ENCODE measurements at places on chromosomes 1 and 21. TPM values are rescaled to one million over a fixed set of nuclear protein-coding genes. Genes with fewer than 3 reads are reported as not detected.

DNA sequence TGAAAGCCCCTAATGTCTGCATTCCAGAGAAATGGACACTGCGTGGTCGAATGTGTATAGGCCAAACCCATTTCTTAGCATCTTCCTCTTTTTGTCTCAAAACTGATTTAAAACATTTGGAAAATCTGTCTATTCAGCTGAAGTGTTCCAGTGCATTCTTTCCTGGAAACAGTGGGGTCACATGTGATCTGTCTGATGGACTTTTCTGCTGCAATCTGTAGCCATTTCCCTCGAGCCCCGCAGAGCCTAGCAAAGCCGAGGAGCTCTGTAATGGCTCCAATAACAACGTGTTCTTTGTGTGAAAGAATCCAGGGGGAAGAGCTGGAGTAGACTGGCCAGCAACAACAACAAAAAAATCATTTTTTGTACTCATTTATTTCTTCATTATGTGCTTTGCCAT lies 329.3 kb downstream of the BARHL2 start:
- no peaks in the 10 kb centered on the region for H3K27me3 ChIP-seq
- H3K4me1 ChIP-seq = no peaks in the 10 kb centered on the region

GRCh38 chr1:63877021-63877767 lies 103.4 kb downstream of the ROR1 start:
- H3K27ac ChIP-seq = no peak overlapping the region
- peaks cover 48% of the 10 kb centered on the region for H3K4me1 ChIP-seq
- H3K4me3 ChIP-seq = no peak overlapping the region
- no peak for DNase-seq

DNA sequence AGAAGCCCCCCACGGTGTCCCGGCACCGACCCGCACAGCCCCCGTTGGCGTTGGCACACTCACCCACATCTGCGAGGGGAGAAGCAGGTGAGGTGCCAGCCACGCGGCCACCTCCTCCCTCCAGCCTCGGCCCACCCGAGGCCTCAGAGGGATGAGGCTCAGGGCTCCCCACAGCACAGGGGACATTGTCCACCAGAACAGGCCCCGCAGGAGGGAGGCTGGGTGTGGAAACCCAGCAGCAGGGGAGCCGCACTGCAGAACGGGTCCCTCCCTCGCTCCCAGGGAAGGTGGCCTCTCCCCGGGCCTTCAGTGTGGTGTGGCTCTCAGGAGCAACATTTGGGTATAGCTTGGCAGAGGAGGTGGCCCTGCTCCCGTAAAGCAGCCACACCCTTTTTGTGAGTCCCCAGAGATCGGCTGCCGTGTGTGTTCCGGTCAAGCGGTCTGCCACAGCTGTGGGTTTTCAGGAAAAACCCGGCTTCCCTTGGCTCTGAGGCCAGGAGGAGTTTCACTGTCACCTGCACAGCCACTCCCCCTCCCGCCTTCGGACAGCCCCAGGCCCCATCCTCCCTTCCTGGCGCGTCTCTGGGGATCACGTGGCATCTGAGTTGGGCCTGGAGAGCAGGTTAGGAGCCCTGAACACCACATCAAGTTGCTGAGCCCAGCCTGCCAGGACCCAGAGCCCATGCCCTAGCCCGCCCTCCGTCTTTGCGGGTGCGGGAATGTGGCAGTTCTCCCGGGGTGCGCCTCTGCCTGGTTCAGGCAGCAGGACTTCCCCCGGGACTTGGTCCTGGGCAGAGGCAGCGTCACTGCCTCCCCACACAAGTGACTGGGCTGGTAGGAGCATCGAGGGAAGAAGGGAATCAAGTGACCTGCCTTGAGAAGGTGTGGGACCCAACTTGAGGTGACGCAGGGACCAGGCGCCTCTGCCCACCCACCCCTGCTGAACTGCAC lies 64.0 kb downstream of the MEGF6 start:
- no peak overlapping the region for H3K4me3 ChIP-seq
- no peak overlapping the region for H3K27ac ChIP-seq
- peaks cover 43% of the 10 kb centered on the region for H3K4me1 ChIP-seq
- DNase-seq = no peak
- no peaks in the 10 kb centered on the region for H3K36me3 ChIP-seq
- peaks cover 6% of the 10 kb centered on the region for H3K27me3 ChIP-seq

DNA sequence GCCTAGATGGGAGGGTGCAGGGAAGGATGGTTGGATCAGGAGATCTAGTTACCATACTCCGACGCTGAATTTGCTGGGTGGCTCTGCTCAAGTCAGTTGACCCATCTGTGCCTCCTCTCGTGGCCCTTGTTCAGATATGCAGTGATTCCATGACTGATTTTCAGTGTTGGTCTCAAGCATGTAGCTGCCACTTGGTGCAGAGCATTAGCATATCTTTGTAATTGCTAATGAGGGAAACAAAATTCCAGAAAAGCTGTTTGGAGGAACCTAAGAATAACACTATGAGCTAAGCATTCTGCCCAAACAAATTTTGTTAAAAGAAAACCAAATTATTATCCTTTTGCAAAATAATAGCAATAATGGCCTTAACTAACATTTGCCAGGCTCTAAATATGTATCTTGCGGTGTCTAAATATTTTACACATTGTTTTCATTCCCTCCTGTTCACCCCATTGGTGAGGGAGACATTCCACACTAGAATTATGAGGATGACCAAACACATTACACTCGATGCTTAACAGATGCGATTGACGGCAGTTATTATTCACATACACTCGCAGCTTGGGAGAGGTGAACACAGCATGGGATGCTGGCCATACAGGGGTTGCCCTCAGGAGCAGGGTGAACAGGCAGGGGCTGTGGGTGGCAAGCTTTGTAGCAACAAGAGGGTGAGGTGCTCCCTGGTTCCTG lies 69.1 kb downstream of the KCNJ15 start:
- no peaks in the 10 kb centered on the region for H3K36me3 ChIP-seq
- H3K4me3 ChIP-seq = no peak overlapping the region

DNA sequence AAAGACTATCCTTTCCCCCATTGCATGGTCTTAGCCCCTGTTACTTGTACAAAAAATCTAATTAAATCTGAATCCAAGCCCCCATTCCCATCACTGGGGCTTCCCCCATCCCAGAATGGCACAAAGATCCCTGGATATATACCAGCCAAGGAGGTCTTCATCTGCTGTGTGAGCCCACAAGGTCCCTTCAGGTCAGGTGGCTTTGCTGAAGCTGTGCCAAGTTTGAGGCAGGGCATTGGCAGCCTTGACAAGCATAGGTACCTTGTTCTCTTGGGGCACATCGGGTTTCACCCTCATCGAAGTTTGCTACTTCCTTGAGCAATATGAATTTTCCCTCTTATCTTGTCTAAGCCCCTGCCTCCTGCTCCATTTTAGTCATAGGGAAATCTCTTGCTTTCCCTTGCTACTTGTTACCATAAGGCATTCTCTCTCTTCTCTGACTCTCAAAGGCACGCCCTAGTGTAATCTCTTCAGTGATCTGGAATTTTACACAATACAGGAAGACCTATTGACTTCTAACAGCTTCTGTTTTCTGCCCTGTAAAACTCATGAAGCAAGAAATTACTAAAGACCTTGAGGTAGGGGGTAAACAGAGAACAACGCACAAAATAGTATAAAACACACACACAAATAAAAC lies 71.4 kb upstream of the COG2 start:
- H3K27ac ChIP-seq = no peak overlapping the region
- no peaks in the 10 kb centered on the region for H3K36me3 ChIP-seq
- H3K27me3 ChIP-seq = peaks cover 3% of the 10 kb centered on the region

GRCh38 chr1:47562799-47563198 lies 125.0 kb downstream of the FOXD2 start:
- H3K4me1 ChIP-seq = no peaks in the 10 kb centered on the region
- no peaks in the 10 kb centered on the region for H3K36me3 ChIP-seq
- H3K4me3 ChIP-seq = no peak overlapping the region

DNA sequence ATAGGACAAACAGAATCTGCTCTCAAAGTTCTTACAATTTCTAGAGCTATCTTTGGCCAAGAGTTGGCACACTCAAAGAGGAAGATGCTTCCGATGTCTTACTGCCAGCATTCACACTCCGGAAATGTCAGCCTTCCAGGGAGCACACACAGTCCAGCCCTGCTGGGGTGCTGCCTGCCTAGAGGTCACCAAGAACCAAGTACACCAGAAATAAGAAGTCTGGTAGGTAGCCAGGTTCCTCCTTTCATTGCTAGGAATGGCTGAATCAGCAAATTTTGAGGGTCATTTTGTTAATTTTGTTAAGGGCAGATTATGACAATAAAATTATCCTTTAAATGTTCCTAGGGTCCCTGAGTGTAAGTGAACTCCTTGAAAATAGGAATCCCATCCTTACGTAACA lies 77.5 kb downstream of the PLPP3 start:
- no peak for DNase-seq
- H3K4me1 ChIP-seq = peaks cover 60% of the 10 kb centered on the region
- H3K4me3 ChIP-seq = no peak overlapping the region
- H3K27me3 ChIP-seq = no peaks in the 10 kb centered on the region
- no peaks in the 10 kb centered on the region for H3K36me3 ChIP-seq

DNA sequence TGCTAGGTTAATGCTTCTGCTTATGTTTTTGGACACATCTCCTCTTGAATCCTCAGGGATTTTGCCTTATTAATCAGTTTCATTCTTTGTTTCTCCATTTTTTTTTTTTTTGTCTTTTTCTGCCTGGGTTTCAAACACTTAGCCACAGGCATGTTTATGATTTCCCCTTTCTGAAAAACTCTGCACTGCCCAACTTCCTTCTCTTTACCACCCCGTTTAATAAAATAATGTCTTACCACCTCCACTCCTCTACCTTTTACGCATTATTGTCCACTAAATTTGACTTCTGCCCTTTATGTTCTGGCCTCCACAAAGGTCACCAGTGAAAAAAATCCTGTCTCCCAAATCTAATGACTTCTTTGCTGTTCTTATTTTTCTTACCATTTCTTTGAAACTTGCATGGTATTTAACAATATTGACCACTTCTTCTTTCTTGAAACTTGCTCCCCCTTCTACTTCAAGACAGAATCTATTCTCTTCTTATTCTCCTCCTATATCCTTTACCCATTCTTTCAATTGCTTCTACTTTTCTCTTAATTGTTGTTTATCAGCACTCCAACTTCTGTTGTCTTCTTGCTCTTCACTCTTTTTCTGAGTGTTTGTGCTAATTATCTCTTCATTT lies 150.3 kb downstream of the TNFSF18 start:
- H3K4me3 ChIP-seq = no peak overlapping the region
- H3K36me3 ChIP-seq = no peaks in the 10 kb centered on the region

DNA sequence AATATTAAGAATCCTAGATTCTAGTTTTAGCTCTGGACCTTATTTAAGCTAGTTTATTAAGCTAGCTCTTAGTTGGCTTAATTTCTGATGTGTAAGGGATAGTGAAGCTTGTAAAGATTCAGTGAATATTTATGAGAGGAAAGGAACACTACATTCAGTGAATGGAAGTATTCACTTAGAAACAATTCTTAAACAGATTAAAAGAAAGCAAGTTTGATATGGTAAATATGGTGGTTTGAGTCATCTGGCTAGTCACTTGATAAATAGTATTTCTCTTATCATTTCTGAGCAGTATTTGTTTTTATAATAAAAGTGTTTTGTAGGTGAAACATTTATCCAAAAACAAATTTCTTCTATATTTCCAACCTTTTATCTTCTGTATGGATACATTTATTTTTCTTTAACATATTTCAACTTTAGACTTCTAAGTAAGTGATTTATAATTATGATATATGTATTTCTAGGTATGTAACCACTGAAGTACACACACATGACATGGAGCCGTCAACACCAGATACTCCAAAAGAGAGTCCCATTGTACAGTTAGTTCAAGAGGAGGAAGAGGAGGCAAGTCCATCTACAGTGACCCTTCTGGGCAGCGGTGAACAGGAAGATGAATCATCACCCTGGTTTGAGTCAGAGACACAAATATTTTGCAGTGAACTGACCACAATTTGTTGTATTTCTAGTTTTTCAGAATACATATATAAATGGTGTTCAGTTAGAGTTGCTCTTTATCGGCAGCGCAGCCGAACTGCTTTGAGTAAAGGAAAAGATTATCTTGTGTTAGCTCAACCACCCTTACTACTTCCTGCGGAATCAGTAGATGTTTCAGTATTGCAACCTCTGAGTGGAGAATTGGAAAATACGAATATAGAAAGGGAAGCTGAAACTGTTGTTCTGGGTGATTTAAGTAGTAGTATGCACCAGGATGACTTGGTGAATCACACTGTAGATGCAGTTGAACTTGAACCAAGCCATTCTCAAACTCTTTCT lies 55.6 kb downstream of the SUCO start:
- no peaks in the 10 kb centered on the region for H3K4me1 ChIP-seq
- no peak for DNase-seq
- H3K27me3 ChIP-seq = no peaks in the 10 kb centered on the region
- no peak overlapping the region for H3K27ac ChIP-seq
- no peak overlapping the region for H3K4me3 ChIP-seq
- no peaks in the 10 kb centered on the region for H3K36me3 ChIP-seq

DNA sequence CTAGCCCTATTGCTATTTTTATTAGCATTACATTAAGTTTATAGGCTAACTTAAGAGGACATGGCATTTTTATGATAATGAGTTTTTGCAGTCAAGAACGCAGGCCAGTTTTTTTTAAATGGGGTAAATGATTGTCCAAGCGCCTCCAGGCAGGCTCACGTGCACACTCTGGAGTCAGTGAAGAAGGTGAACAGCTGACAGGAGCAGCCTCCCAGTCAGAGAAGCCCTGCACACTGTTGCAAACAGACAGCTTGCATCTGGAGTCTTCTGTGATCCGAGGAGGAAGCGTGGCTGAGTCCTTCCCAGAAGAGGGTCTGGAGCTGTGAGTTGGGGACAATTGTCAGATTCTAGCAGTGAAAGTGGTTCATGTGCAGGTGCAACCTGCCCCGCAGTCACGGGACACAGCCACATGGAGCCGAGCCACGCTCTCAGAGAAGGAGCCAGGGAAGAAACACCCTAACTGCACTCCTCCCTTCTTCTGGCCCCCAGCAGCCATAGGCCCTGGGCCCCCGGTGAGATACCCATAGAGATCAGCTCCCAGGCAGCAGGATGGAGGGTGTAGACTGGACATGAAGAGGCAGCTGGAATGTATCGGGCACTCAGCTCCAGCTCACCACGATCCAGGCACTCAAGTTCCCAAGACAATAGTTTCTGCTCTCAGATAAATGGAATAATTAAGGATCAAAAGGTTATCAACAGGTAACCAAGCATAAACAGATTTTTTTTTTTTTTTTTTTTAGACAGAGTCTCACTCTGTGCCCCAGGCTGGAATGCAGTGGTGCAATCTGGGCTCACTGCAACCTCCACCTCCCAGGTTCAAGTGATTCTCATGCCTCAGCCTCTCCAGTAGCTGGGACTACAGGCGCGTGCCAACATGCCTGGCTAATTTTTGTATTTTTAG lies 26.4 kb downstream of the CAPN2 start:
- peak overlapping the region; percentile 36 for H3K27ac ChIP-seq
- no peak overlapping the region for H3K4me3 ChIP-seq
- no peak for DNase-seq
- no peaks in the 10 kb centered on the region for H3K27me3 ChIP-seq

- no peak for DNase-seq
- no peak overlapping the region for H3K4me3 ChIP-seq
- no peak overlapping the region for H3K27ac ChIP-seq
- H3K4me1 ChIP-seq = no peaks in the 10 kb centered on the region
- H3K36me3 ChIP-seq = no peaks in the 10 kb centered on the region
- no peaks in the 10 kb centered on the region for H3K27me3 ChIP-seq
Measured at GRCh38 chr1:106185089-106185488, 871.4 kb upstream of the PRMT6 start.

- DNase-seq = no peak
- no peaks in the 10 kb centered on the region for H3K27me3 ChIP-seq
- no peaks in the 10 kb centered on the region for H3K4me1 ChIP-seq
- no peaks in the 10 kb centered on the region for H3K36me3 ChIP-seq
- H3K4me3 ChIP-seq = no peak overlapping the region
- H3K27ac ChIP-seq = no peak overlapping the region
Measured at GRCh38 chr1:4500441-4500840, 154.0 kb upstream of the AJAP1 start.

The GPR37L1 gene
- total RNA-seq = not detected

The THEMIS2 gene
- 2.9 TPM for total RNA-seq

The CLDN19 gene
- total RNA-seq = not detected

The ERG gene
- 17.0 TPM for total RNA-seq

Data from heart right ventricle (tissue), 16 donors.